Common myeloid progenitor, CD34-positive (primary cell): ENCODE measurements at places on chromosomes 7 and 10.

GRCh38 chr10:4434516-4435071 is 391.4 kb upstream of the AKR1E2 start:
- no peak for DNase-seq

DNA sequence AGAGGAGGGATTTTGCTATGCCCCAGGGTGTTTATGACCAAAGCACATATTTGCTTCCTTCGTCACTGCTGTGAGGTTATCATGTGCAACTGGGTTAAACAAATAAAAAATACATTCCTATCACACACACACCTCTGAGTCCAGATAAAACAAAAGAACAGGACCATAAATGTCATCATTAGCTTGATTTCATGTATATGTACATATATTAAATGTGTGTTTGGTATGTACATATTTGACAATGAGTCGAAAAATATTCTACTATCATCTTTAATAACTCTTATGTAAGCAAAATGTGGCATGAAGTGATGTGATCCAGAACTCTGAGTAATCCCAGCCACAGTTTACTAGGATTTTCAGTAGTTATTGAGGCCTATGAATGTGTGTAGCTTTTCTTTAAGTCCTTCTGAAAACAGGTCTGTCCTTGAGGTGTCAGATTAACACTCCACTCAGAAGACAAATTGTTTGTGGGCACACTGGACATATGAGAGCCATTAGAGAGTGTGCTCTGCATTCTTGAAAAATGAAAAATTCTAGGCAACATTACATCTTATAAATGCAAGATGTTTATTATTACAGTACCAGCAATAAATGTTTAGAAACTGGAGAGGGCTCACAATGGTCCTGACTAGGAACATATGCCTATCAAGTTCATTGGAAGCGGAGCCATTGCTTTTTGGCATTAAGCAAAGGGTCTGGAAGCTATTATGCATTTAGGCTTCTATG is 335.1 kb upstream of the SEMA3A start:
- no peak for DNase-seq

DNA sequence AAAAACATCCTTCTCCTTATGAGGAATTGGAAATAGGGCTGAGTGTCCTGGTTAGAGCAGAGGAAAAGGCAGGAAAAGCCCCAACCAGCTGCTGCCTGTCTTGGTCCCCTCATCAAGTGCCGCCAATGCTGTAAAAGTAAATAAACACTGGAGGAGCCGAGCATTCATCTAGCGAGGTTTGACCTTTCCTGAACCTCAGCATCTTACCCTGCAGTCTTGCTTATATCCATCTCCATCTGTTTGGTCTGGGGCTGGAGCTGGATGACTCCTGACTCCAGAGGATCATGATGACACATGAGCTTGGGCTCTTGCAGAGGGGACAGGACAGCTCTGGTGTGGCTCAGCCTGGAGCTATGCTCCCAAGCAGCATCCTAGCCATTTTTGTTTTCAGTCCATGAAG is 501.1 kb downstream of the TNS3 start:
- no peak for DNase-seq

GRCh38 chr10:95865814-95866466 is 41.8 kb upstream of the CC2D2B start:
- no peak for DNase-seq

DNA sequence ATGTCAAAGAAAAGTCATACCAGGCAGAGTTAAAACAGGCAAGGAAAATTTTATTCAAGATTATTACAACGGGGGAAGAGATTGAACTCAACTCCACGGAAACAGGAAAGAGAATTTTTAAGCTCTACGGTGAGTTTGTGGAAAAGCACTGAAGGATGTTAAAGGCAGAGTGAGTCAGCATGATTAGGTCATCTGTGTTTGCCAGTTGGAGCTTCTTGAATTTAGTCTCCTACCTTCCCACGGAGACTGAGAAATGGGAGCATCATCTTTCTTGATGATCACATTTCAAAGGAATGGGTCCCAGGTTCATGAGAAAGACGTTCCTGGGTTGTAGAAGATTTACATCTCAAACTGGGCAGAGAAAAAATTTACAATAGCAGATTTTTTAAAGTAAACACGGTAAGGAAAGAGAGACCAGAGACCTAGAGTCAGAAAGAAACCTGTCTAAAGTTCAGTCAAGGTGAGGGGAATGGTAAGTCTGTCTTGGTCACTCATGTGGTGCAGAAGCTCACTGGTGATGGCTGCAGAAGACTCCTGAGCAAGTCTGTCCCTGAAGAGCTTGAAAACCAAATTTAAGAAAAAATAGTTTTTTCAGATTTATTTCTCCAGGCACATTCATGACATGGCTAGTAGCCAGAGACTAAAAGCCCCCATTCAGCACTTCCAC is 516.9 kb upstream of the LRRN3 start:
- DNase-seq = no peak

DNA sequence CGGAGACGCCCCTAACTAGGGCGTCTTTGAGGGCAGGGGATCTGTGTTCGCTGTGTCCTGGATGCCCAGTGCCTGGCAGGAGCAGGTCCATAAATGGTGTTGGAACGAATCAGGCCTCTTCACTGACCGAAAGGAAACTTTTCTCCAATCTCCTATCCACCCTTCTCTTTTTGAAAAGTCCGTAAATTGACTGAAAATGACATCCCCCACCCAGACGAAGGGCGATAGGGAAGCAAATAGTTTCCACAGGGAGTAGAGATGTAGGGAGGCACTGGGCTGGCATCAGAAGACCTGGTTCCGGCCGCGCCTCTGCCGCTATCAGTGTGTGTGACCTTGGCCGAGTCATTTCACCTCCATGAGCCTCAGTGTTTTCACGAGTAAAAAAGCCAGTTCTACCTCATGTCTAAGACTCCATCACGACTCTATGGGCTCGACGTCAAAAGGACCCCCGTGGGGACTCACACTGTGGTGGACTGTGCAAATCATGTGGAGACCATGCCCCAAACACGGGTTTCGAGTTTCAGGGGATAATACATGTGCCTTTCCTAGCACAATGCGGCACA is 497 bp upstream of the RAB11FIP2 start:
- DNase-seq = no peak

GRCh38 chr10:115771755-115772154 is 501.3 kb downstream of the GFRA1 start:
- no peak for DNase-seq

DNA sequence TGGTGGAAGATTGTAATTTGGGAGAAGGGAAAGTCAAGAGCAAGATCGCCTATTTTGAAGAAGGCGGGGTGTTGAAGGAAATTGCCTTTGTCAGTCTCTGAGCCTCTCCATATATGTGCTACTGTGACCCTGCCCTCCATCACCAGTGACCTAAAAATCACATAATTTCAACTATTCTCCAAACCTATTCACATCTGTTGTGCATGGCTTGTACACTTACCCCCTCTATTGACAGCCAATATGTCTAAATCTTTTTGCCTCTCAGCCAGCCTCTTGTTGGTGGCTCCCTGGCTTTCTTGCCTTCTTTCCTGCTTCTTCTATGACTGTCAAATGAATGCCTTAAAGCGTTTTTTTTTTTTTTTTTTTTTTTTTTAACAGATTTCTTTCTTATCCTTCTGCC is 295.6 kb downstream of the AUTS2 start:
- peak; percentile 40 for DNase-seq

GRCh38 chr10:133530506-133530905 is 3.3 kb downstream of the CYP2E1 start:
- peak; percentile 14 for DNase-seq

- DNase-seq = no peak
These were observed 6.3 kb upstream of the ZNF503 start for GRCh38 chr10:75407713-75408508.

- DNase-seq = no peak
These were observed 122.6 kb downstream of the MARCHF5 start for GRCh38 chr10:92413519-92413918.

DNA sequence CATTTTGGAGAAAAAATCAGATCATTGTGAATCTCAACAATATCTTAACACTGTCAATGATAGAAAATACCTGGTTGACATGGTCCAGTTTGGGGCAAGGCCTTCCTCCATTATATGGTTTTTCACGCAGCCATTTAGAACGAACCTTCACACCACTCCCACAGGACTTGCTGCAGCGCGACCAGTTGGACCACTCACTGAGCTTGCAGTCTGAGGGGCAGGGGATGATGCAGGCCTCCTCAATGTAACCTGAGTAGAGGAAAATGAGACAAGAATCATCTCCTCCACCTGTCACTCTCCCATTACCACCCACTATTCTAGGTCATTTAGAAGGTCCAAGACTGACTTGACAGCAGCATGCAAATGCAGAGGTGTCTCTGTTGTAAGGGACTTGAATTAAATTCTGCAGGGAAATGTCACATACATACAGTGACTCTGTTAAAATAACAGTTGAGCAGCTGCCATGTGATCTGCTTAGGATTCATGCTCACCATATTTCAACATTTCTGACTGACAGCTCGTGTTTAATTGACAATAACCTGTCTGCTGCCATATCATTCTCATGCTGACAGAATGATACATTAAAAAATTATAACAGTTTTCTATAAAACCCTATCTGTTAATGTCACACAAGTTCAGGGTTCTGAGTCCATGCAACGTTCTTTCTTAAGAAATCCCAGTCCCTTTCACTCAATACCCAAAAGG is 403.0 kb downstream of the THSD7A start:
- no peak for DNase-seq

- no peak for DNase-seq
These were observed 93.7 kb downstream of the WDFY4 start for GRCh38 chr10:48778193-48778857.

DNA sequence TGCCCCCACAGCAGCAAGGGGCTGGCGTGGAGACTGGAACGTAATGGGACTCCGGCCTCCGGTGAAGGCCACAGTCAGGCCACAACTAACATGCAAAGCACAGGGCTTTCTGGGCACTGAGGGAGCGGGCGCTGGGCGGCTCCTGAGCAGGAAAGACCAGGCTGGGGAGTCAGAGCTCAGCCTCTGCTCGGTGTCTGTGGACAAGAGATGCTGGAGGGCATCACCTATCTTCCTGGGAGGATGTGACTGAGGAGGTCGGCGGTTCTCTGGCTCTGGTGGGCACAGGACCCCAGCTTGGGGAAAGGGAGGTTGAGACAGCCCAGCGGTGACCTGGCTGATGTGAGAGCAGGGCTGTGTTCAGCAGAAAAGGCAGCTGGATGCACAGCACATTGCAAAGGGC is 11.7 kb downstream of the CNPY1 start:
- DNase-seq = no peak

DNA sequence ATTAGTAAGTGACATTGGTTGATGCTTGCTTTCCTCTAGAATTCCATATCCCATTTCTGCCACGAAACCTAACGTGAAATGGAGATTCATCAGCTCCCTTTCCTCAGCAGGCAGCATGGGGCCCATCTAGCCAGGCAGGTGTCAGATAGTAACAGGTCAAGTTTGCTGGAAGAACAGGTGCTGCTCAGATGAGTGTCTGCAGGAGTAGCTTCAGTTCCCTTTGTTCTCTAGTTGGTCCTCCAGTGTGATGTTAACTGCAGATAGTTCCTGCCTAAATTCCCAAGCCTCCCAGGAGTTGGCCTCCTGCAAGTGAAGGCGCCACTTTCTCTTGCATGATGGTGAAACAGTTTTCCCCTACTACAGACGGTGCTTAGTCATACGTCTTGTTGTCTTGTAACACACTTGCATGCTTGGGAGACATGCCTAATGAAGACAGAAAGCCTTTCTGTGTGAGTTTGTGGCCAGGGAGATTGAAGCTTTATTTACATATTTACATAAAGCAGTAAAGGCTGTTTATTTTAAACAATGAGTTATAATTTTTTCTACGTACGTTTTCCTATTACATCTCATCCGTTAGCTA is 175.4 kb downstream of the CHN2 start:
- DNase-seq = no peak

DNA sequence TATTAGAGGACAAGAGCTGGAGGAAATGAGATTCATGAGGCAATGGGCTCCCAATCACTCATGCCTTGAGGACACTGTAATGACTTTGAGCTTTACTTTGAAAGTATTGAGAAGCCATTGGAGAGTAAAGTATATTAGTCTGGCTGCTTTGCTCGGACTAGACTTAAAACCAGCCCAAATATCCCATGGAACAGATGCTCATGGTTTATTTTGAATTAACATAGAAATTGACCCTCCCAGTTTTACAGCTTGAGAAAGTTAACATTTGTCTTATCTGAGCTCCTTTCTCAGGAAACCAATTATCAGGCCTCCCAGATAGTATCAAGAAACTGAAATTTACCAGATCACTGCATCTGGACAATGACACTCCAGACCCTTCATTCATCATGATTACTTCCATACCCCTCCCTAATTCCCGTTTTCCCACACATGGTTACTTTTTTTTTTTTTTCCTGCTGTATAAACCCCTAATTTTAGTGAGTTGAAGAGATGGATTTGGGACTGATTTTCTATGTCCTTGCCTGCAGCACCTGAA is 270.8 kb upstream of the SMIM30 start:
- no peak for DNase-seq

DNA sequence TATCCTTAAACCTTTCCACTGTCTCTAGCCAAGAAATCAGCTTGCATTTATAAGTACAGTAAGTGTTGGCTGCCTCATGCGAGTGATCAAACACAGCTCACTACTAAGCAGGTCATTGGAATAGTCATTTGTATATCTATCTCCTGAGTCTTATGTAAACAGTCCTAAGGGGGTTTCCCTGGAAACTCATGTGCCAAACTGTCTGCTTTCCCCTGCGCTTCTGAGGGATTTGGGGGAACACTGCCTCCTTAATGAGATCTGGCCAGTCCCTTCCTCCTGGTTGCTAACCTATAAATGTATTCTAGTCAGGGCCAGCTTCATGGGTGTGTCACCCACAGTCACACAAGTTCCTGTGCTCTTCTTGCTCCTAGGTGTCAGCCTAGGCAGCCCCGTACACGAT is 133.1 kb downstream of the CD36 start:
- no peak for DNase-seq

- no peak for DNase-seq
These were observed 290.6 kb downstream of the PARD3 start for GRCh38 chr10:34524369-34525091.

DNA sequence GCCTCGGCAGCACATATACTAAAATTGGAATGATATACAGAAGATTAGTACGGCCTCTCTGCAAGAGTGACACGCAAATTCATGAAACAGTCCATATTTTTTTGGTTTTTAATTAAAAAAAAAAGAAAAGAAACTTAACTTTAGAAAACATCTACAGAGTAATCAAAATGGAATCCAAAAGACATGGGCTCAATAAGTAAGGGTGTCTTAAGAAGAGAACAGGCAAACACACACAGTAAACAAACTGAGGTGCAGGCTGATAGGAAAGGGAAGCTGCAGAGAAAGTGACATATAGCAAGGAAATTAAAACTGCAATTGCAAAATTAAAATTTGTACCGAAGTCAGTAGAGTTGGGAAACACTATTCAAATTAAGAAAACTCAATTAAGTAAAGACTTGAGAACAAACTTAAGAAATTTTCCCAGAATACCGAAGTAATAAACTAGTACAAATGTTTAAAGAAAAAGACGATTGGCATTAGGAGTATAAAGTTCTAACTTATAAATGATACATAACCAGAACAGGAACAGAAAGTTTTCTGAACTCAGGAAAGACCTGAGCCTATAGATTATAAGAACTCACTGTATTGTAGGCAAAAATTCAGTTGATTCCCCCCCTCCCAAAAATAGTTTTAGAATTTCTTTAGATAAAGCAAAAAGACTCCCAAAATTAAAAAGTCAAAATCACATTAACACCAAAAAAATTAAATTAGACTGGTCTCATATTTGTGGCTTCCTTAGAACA is 16.3 kb downstream of the MTPN start:
- no peak for DNase-seq
